NCI-H2029 (cell line): ENCODE measurements at places on chromosomes 13 and 19.

GRCh38 chr13:77431449-77431848, 104.1 kb upstream of the SCEL start:
- no peak for DNase-seq

DNA sequence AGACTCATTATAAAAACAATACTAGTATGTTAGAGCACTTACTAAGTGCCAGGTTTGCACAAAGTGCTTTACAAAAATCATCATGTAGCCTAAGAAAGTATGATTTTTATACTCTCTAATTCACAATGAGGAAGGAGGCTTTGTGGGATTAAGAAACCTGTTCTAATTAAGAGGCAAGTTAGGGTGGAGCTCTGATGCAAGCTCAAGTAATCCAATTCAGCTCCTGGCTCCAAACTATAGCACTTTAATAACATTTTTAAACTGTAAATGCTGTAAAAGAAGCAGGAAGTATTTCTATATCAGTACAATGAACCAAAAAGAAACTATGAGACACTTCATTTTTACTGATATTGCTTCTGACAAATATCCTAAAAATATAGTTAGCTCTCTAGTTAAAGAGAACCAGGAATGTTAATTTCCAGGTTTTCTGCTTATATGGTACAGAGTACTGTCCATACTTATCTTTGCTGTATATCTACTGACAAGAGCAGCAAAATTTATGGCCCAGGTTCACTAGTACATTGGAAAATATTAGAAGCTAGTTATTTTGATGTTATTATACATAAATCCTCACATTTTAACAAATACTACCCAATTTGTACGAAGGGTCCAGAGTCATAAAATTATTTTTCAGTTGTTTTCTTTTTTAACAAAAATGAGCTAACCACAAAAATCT, 482.0 kb downstream of the DIAPH3 start:
- no peak for DNase-seq

- peak; percentile 20 for DNase-seq
These were observed 34.2 kb downstream of the TDRD3 start for GRCh38 chr13:60431108-60431700.

DNA sequence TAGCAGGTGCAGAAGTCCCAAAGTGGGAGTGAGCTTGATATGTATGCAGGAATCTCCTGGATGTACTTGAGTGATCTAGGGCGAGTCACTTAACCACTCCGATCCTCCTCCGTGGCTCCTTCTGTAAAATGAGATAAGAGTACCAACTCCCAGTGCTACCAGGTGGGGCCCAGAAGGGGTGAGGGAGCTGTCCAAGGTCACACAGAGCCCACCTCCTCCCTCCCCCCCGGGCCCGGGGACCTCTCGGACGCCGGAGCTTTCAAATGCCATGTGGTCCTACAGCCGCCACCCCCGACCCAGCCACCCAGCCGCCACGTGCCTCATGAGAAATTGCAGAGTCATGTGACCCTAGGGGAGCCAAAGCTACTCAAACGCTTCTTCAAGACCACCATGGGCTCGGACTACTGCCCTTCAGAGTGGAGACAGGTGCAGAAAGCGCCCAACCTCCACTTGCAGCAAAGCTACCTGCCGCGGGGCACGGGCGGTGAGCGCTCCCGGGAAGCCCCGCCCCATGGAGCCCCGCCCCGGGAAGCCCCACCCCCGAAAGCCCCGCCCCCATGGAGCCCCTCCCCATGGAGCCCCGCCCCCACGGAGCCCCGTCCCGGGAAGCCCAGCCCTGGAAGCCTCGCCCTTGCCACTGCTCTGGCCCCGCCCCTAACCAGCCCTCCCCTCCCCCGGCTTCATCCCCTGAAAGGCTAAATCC, 10.1 kb upstream of the ZNF358 start:
- peak; percentile 65 for DNase-seq

GRCh38 chr13:52125547-52125946, 3.3 kb downstream of the NEK5 start:
- no peak for DNase-seq

DNA sequence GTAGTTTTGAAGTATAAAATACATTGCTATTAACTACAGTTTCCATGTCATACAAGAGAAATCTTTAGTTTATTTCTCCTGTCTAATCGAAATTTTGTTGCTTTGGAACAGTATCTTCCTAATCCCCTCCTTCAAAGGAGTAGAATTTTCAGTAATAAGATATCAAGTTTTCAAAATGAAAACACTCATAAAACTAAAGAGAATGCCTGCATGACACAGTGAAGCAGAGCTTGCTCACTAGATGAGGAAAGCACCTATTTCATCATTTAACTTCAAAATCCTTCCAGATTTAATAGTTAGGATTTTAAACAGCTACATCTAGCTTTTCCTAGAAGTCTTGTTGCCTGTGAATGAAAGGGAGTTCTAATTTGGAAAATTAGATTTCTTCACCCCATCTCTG, 80.8 kb downstream of the TNFSF11 start:
- no peak for DNase-seq

- no peak for DNase-seq
These were observed 32.1 kb downstream of the LYL1 start for GRCh38 chr19:13070425-13071140.

GRCh38 chr13:42992764-42993122, 702 bp upstream of the EPSTI1 start:
- DNase-seq, result no peak

DNA sequence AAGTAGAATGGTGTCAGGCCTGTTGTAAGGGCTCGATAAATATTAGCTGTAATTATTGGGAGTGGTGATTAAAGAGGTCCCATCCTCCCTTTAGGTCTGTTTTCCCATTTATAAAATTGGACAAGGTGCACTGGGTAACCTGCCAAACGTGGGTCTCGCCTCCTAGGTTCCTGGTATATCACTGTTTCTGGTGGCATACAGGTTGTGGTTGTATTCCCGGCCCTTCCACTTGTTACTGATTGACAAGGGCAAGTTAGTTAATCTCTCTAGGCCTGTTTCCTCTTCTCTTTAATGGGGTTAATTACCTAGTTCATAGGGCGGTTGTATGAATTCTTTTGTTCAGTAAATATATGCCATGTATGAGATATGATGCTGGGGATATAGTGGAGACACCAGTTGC, 1.5 kb downstream of the PPP2R1A start:
- no peak for DNase-seq

DNA sequence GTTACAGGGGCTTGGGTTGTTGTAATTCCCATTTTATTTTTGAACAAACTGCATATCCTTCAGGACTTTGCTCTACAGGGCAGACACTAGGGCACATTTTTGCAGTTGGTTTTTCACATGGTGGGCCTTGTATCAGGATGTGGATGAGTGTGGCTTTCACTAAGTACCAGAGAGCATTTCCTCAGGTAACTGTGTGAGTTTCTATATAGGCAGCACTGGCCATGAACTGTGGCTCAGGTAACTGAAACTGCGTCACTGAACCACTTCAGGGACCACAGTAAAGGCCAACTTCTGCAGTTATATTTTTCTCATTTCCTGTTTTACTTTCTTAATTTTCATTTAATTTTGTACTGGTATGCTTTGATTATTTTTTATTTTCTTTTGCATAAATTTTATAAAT, 166.5 kb downstream of the ZNF486 start:
- DNase-seq, result no peak

DNA sequence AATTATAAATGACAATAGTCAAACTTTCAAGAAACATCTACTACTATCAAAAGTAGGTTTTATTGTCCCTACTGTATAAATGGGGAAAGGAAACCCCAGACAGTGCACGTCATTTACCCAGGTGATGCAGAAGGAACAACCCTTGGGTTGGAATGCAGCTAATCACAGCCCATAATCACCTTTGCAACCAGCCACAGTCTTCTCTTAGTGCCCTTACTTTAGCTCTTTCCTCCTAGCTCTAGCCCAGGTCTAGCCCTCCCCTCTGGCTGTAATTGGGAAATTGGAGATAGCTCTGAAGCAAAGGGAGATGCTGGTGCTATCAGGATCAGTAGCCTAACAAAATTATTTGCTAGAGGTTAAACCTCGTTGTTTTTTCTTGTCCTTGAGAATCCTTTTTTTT, 25.5 kb upstream of the TSC22D1 start:
- DNase-seq, result no peak

DNA sequence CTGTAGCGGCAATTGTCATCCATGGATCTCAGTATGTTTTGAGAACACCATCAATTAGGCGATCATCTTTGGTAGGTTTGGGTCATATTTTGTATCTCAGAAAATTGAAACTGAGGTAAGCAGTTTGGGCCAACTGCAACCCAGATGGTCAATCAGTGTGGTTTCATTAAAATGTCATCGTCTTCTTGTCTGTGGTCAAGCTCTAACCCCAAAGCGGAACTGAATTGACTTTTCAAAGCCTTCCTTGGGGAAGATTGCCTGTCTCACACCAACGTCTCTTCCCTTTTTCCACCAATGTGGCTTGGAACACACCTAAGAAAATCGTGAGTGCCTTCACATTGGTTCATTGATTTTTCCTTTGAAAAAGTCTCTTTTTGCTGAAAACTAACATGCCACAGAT, 56.3 kb upstream of the UBAC2 start:
- DNase-seq, result no peak

GRCh38 chr19:6057651-6058517, 52.4 kb downstream of the RFX2 start:
- DNase-seq, result no peak

- DNase-seq, result no peak
These were observed 16.0 kb upstream of the HSD17B14 start for GRCh38 chr19:48852292-48852691.
